ENCODE measurements at places on chromosomes 11 and 22.
A peak's percentile ranks its signal among the peaks of the same experiment; 100 is the strongest.

GRCh38 chr22:49807780-49808708 is 19.6 kb downstream of the BRD1 start:
- DNase-seq, result no peak

- no peak for DNase-seq
Measured at GRCh38 chr11:119875841-119876600, 147.0 kb upstream of the NECTIN1 start.

GRCh38 chr22:42934338-42934737 is 77.3 kb upstream of the ARFGAP3 start:
- DNase-seq, result no peak

DNA sequence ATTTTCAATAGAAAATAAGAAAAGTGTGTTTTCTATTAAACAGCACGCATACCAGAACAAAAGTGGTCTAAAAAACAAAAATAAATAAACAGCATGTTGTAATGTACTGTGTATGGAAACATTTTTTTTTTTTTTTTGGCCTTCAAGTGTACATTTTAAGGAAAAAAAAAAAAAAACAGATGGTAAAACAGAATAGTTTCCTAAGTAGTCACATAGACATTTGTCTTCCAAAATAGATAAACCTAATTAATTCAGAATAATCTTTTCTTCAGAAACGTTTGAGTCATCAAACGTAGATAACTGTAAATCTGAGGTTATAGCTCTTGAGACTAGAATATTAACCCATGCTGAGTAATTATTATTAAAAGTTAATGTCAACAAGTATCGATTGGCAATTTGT is 396 bp upstream of the CFAP300 start:
- DNase-seq, result no peak

GRCh38 chr22:33438273-33438672 is 380.1 kb upstream of the SYN3 start:
- DNase-seq, result peak; percentile 59

DNA sequence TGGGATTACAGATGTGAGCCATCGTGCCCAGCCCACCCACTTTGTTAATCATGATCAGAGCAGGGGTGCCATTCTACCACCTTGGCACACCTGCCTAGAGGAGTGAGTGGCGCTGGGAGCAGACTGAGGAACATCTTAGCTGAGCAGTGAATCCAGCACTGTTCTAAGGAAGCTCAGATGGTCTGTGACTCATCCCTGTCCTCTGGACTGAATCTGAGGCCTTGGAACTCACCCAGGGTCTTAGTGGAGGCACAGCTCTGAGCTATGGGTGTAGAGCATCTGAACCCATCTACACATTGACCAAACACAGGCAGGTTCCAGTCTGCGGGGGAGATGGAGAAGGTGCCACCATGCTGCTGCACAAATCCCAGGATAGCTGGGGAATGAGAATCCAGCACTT is 14.9 kb downstream of the PGAP2 start:
- DNase-seq, result peak; percentile 62

GRCh38 chr11:95924414-95924760 is 480 bp upstream of the MTMR2 start:
- no peak for DNase-seq
